ENCODE measurements at places on chromosomes 12 and 14. TPM values are rescaled to one million over a fixed set of nuclear protein-coding genes. Genes with fewer than 3 reads are reported as not detected.

DNA sequence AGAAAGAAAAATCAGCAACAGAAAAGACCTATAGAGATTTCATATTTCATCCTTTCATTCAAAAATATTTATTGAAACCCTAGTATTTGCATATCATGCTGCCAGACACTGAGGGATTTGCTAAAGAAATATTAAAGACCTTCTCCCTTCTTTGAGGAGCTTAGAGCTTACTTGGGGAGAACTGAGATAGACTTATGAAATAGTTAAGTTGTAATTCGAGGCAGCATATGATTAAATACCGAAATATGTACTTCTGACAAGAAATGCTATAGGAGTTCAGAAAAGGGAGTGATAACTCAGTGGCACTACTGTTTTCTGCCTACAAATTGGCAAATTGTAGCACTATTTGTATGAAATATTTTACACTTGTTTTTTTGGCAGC is 59.1 kb downstream of the PLXNC1 start:
- H3K27ac ChIP-seq, result no peak overlapping the region
- H3K4me1 ChIP-seq, result peaks cover 2% of the 10 kb centered on the region
- no peaks in the 10 kb centered on the region for H3K36me3 ChIP-seq
- no peaks in the 10 kb centered on the region for H3K27me3 ChIP-seq

DNA sequence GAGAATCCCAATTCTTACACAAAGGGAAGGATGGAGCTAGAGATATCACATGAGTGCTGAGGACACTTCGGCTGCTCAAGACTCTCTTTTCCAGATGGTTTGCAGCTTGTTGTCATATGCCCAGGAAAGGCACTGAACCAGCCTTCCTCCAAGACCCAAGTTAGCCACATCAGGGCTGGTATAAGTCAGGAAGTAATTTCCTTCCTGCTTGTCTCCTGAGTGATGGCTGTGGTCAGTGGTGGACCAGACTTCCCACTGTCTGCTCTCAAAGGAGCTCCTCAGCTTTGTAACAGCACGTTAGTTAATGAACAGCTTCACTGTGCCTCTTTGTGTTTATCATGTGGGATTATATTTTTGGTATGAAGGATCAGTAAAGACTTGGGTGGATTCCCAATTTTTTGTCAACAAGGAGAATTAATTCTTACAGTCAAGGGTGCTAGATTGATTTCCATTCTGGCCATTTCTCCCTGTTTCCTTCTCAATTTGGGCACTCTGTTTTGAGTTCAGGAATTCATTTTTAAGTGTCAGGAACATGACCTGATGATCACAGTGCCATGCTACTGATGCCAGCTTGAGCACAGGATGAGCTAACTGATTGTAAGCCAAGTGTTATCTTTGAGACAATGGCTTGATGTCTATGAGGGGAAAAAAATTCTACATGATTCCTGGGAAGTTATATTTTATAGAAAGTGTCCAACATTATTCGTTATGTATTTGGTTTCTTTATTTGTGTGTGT is 145.8 kb downstream of the GCH1 start:
- DNase-seq, result no peak
- peaks cover 3% of the 10 kb centered on the region for H3K36me3 ChIP-seq
- H3K4me1 ChIP-seq, result peaks cover 4% of the 10 kb centered on the region
- no peak overlapping the region for H3K4me3 ChIP-seq
- no peaks in the 10 kb centered on the region for H3K27me3 ChIP-seq

DNA sequence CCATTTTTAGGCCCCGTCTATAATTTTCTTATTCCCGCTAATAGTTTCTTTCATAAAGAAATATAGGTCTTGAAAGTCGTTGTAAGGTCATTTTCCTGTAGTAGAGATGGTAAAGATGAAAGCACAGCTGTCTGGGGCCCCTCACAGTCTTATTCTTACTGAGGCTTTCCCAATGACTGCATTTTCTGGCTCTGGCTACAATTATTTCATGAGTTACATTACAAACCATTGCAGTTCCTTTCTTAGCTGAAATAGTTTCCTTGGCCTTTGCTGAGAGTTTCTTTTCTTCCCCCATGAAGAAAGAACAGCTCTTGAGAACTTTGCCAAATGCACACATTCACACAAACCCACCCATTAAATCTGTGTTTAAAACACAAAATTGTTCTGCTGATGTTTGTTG is 113.0 kb downstream of the DYRK2 start:
- no peak overlapping the region for H3K27ac ChIP-seq
- no peak for DNase-seq
- H3K4me3 ChIP-seq, result no peak overlapping the region
- no peaks in the 10 kb centered on the region for H3K4me1 ChIP-seq

The CRIP1 gene
- 72.8 TPM for total RNA-seq

The LPAR5 gene
- 2.8 TPM for total RNA-seq

DNA sequence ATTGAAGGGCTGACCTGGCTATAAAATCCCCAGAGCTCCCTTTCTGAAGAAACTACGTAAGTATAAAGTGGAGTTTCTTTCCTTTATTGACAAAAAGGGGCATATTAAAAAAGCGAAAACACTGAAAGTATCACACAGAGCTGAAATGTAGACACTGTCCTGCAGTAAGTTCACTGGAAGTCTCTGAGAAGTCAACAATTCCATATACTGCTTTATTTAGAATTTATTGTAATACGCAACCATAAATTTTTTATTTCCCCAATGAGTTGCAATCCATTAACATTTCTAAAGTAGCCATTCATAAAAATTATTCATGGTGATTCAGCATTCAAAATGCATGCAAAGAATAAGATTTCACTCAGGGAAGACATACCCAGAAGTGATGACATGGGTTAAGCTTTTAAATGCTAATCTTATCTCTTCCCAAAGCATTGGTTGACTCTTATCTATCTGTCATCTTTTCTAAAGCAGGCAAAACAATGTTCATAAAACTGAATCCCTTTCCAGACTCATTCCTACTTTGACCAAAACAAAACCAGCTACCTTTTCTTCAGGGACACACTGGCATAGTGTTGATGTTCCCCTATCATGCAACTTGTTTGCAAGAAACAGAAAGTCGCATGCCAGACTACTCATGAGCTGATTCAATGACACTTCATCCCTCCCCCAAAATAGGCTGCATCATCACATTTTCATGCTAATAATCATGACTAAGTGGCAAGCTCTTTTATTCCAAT is 17.3 kb downstream of the KITLG start:
- no peak overlapping the region for H3K4me3 ChIP-seq
- no peaks in the 10 kb centered on the region for H3K27me3 ChIP-seq
- no peaks in the 10 kb centered on the region for H3K4me1 ChIP-seq

- DNase-seq, result no peak
- no peak overlapping the region for H3K4me3 ChIP-seq
- H3K27ac ChIP-seq, result no peak overlapping the region
- no peaks in the 10 kb centered on the region for H3K36me3 ChIP-seq
- no peaks in the 10 kb centered on the region for H3K27me3 ChIP-seq
These were observed 180.9 kb downstream of the TRHDE start for GRCh38 chr12:72453066-72453465.

- H3K27ac ChIP-seq, result no peak overlapping the region
- peak; percentile 8 for DNase-seq
- no peaks in the 10 kb centered on the region for H3K36me3 ChIP-seq
These were observed 11.8 kb upstream of the KSR2 start for GRCh38 chr12:117980616-117981015.

DNA sequence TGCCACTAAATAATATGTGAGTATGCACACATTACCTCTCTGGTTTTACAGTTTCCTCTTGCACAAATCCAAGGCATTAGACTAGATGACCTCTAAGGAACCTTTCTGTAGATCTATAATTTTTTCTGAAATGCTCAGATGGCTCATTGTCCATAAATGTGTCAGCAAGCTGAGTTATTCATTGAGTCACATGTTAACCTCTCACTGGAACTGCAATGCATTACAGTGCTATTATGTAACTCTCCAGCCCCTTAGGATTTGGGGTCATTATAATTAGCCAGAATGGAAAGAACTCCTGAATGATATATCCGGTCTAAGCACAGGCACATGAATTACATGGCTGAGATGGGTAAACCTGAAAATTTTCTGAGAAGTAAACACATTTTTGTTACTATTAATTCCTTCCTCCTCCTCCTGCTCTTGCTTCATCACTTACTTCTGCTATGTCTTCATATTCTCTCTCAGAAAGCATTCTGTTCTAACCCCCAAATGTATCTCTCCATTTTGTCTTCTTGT is 20.3 kb upstream of the DRAM1 start:
- no peaks in the 10 kb centered on the region for H3K27me3 ChIP-seq
- peaks cover 6% of the 10 kb centered on the region for H3K4me1 ChIP-seq
- no peaks in the 10 kb centered on the region for H3K36me3 ChIP-seq
- H3K27ac ChIP-seq, result no peak overlapping the region
- DNase-seq, result no peak
- H3K4me3 ChIP-seq, result no peak overlapping the region

DNA sequence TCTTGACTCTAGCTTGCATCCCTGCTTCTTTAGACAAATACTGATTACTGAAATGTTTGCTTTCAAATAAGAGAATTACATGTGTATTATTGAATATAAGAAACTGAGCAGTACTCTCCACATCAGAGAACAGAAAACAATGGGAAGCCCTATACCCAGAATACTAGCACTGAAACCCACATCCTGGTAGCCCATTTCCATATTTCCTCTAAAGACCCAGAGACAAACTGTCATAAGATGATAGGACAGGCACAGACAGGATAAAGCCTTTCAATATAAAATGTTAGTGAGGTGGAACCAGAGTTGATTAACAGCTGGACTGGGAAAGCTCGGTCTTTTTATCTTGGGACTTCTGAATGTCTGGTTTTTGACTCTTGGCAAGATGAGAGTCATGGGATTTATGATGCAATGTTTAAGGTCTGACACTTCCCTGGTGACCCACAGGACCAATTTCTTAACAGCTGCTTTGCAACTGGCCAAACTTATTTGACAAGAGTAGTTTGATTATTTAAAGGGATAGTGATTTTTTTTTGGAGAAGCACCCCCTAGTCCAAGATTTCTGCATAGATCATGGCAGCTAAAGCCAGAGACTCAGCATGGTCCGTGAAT is 166.9 kb upstream of the ATXN7L3B start:
- no peak overlapping the region for H3K27ac ChIP-seq
- no peak for DNase-seq
- no peaks in the 10 kb centered on the region for H3K36me3 ChIP-seq
- H3K4me3 ChIP-seq, result no peak overlapping the region

- H3K27me3 ChIP-seq, result no peaks in the 10 kb centered on the region
- peaks cover 4% of the 10 kb centered on the region for H3K36me3 ChIP-seq
- DNase-seq, result no peak
- H3K4me1 ChIP-seq, result peaks cover 7% of the 10 kb centered on the region
These were observed 49.4 kb downstream of the FERMT2 start for GRCh38 chr14:52901357-52901980.

The ADCY4 gene
- total RNA-seq, result 36.3 TPM

The IRAK3 gene
- total RNA-seq, result 47.8 TPM

DNA sequence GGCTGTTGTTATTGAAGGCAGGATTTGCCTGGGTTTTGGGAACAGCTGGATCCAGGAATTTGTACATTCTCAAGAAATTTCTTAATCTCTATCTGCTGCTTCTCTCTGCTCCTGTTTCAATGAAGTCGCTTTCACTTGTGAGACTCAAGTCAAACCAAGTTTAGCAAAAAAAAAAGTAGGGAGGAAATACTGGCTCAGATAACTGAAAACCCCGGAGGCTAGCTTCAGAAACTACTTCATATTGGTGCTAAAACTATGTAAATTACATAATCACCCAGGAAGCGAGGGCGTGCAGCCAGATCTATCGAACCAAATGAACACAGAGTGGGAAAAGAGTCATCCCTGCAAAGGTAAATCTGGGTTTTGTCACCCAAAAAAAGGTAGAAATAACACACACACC is 68.3 kb upstream of the FICD start:
- no peak overlapping the region for H3K27ac ChIP-seq
- no peaks in the 10 kb centered on the region for H3K36me3 ChIP-seq
- DNase-seq, result peak; percentile 83
- H3K27me3 ChIP-seq, result no peaks in the 10 kb centered on the region

- H3K27ac ChIP-seq, result peak within 1 kb of the TSS; percentile 84
- DNase-seq, result peak; percentile 7
- no peaks in the 10 kb centered on the region for H3K27me3 ChIP-seq
- H3K4me3 ChIP-seq, result no peak within 1 kb of the TSS
- no peaks in the 10 kb centered on the region for H3K36me3 ChIP-seq
These were observed at the start of gene MYH7 for GRCh38 chr14:23435543-23436326. MYH7 (minus strand) TSS chr14:23435660; CDS start chr14:23433732, 1,928 bp downstream.

- peaks cover 3% of the 10 kb centered on the region for H3K4me1 ChIP-seq
- H3K27ac ChIP-seq, result no peak overlapping the region
- no peak overlapping the region for H3K4me3 ChIP-seq
- no peaks in the 10 kb centered on the region for H3K36me3 ChIP-seq
- DNase-seq, result no peak
- no peaks in the 10 kb centered on the region for H3K27me3 ChIP-seq
These were observed 5.4 kb upstream of the MRPS35 start for GRCh38 chr12:27705263-27705662.

DNA sequence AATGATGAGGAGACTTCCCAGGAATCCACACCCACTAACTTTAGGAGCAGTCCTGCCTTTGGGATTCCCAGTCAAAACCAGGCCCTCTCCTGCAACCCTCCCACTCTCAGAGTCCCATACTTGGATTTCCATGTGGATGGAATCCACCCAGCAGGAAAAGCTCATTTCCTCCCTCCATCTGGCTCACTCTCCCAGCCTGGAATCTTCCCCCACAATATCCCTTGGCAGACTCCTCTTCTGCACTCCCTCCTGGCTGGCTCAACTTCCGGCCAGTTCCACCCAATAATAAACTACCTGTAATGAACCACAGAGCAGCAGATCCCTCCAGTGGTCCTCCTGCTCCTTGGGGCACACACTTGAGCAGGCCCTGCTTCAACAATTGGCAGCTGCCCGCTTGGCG is 102.8 kb upstream of the EGLN3 start:
- H3K27me3 ChIP-seq, result no peaks in the 10 kb centered on the region
- peak; percentile 73 for DNase-seq
- peaks cover 7% of the 10 kb centered on the region for H3K4me1 ChIP-seq
- no peaks in the 10 kb centered on the region for H3K36me3 ChIP-seq

The CLEC1B gene
- 2.2 TPM for total RNA-seq

DNA sequence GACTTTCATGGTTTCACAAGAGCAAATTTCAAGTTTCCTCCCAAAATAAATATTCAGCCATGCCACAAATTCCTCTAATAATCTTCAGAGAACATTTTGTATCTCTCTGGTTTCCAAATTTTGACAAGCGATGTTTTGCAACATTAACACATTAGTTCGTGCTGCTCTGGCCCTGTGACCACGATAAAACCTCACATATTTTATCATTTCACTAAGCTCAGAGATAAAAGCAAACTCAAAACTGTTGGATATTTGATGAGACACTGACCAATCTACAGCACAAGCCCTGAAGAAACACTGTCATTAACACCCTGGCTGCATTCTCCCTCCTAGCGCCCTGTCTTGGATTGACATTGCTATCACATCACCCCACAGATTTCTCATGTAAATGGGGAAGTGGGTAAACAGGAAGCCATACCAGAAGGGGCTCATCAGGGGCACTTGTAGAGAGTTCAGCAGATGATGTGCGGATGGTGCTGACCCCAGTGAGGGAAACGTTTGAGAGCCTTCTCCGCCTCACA is 264.3 kb downstream of the PRKD1 start:
- no peaks in the 10 kb centered on the region for H3K27me3 ChIP-seq
- H3K4me1 ChIP-seq, result no peaks in the 10 kb centered on the region
- peak; percentile 69 for DNase-seq
- peaks cover 3% of the 10 kb centered on the region for H3K36me3 ChIP-seq
- no peak overlapping the region for H3K4me3 ChIP-seq
